ENCODE measurements at places on chromosomes 1 and 21. TPM values are rescaled to one million over a fixed set of nuclear protein-coding genes. Genes with fewer than 3 reads are reported as not detected.

FAM3B gene
- total RNA-seq: 2.1 TPM

GRCh38 chr1:234875328-234875952, 253.2 kb downstream of the TOMM20 start:
- DNase-seq: no peak

- no peak for DNase-seq
These were observed 10.0 kb upstream of the RYR2 start for GRCh38 chr1:237032029-237032428.

DNA sequence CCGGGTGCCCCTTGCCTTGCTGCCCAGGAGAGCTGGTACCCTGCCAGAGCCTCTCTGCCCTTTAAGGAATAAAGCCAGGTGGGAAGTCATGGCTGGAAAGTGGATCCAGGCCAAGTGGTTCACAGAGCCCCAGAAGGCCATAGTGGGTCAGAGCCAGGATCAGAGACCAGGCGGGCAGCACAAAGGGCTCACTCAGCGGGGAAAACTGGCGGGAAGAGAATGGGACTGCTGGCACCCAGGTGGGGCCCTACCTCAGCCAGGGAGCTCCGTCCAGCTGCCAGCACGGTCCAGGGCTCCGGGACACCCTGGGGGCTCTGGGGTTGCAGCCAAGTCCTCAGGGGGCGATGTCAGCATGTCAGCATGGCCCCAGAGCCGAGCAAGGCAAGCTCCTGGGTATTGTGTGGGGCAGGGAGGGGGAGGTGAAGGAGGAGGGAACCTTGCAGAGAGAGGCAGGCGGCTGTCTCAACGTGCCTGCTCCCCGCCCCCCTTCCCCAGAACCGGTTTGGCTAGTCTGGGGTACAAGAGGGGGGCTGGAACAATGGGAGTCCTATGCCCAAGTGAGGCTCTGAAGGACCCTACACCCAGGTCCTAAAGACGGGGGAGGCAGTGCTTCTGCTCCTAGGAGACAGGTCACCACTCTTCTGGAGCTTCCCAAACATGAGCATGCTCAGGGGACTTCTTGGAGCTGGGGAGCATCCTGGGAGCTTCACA, at the start of gene ARHGEF19:
Gene ARHGEF19, minus strand, starts transcription at position 402 of the 711 bp plus-strand sequence. CDS start 3,598 bp downstream, outside the sequence.
- DNase-seq: no peak

DNA sequence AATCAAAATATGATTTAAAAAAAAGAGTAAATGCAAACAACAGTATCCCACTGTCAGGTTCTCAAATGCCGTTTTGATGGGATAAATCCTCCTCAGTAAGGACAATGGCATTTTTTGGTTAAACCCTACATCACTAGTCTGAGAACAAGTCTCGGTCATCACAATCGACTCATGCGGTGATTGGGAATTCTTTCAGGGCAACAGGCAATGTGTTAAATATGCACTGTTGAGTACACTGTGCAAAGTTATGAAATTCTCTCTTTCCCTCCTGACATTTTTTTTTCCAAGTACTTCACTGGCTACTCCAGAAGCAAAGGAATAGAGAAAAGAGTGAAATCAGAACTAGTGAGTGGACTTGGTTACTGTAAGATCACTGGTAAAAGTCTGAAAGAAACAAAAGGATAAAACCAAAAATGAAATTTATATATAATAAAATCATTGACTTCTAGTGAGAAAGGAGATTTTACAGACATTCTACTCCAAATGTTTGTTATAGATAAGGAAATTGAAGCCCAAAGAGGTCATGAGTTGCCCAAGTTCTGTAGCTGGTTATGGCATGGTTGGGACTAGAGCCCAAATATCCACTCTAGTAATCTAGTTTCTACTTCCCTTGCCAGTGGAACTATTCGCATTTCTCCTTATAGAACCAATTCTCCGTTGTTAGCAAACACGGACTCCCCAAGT, 111.3 kb downstream of the TGFBR3 start:
- DNase-seq: no peak

DNA sequence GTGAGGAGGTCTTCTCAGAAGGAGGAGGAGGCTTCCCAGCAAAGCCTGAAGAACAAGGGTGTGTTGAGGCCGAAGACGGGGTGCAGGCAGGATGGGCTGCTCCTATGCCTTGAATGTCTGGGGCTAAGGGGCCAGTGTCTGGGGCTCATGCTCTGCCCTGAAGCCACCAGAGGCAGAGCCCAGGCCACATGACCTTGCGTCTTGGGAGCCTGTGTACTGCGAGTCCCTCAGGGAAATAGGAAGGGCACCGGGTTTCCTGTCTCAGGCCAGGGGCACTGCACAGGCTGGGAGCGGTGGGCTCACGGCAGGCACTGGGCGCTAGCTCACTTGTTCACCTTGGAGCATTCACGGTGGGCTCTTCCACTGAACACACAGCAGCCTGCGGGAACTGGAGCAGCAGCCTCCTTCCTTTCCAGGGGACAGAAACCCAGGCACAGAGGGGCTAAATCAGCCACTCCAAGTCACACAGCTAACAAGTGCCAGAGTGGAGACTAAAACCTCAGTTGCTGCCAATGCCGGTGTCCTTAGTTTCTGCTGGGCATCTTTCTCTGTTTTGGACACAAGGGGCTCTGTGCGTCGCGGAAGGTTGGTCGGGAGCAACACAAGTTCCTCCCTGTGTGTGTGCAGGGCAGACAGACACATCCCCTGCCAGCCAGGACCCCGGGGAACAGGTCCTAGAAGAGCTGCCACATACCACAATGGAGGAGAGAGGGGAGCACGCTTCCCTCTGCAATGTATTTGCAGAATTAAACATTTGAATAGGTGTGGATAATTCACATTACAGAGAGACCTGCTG, 104.8 kb upstream of the C1orf174 start:
- no peak for DNase-seq

DNA sequence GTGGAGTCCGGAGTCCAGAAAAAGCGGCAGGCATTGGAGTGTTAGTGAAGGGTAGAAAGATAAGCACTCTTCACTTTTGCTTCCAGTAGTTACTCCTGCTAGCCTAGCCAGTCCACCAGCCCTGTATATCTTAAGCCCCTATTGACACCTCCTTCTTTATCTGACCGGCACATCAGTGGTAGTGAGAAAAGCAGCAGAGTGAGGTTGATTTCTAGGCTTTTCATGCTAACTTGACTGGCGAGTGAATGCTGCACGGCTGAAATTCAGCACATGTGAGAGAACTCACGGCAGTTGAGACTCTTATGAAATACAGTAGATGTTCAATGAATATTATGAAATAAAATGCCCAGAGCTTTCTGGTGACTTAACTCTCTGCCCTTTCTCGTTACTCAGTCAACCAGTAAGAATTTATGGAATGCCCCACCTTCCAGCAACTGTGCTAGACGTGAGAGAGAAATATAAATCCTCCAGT, 128.2 kb downstream of the CACHD1 start:
- no peak for DNase-seq

GRCh38 chr1:221200464-221200863, 321.2 kb downstream of the HLX start:
- no peak for DNase-seq

DNA sequence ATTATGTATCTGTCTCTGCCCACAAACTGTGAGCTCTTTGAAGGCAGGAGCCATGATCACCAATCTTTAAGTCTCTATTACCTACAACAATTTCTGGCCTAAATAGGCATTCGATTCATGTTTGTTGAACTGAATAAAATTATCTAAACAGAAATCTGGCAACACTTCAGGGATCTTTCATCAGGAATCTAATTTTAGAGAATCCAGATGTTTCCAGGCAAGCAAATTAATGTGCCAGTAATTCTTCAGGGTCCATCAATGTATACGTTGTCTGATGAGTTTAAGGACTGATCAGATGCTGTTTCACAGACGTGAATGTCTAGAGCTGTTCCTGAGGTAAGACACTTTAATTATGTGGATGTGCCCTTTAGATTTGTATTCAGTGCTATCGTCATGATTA, 524.4 kb downstream of the PTPRC start:
- no peak for DNase-seq

Data from aorta (tissue), 5 donors.